ENCODE measurements at places on chromosomes 6 and 20. TPM values are rescaled to one million over a fixed set of nuclear protein-coding genes. Genes with fewer than 3 reads are reported as not detected.

- H3K36me3 ChIP-seq: no peaks in the 10 kb centered on the region
- peak overlapping the region; percentile 63 for H3K27ac ChIP-seq
- H3K27me3 ChIP-seq: no peaks in the 10 kb centered on the region
- no peak overlapping the region for H3K4me3 ChIP-seq
- peak; percentile 58 for DNase-seq
- H3K4me1 ChIP-seq: peaks cover 4% of the 10 kb centered on the region
Observed at GRCh38 chr6:158706369-158706982, 56.6 kb downstream of the SYTL3 start.

DNA sequence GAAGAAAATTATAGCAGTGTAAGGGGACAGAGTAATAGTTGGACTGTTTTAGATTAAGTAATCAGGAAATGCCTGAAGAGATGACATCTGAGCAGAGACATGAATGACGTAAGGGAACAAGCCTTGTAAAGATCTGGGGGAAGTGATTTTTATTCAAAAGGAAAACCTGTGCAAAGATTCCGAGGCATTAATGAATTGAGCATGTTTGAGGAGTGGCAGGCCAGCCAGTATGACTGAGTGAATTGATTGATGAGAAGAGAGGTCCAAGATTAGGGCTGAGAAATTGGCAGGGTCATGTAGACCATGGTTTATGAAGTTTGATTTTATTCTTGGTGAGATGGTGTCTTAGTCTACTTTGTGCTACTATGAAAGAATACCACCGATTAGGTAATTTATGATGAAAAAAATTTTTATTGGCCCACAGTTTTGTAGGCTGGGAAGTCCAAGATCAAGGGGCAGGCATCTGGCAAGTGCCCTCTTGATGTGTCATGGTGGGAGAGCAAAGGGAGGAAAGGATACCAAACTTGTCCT lies 95.1 kb downstream of the LIN28B start:
- H3K4me1 ChIP-seq: no peaks in the 10 kb centered on the region
- H3K27ac ChIP-seq: no peak overlapping the region
- DNase-seq: no peak
- no peak overlapping the region for H3K4me3 ChIP-seq

Gene SLC25A27
- 35.7 TPM for total RNA-seq

Gene GSTA3
- total RNA-seq: not detected

Gene ARMH2
- not detected for total RNA-seq

Gene OXT
- total RNA-seq: not detected

DNA sequence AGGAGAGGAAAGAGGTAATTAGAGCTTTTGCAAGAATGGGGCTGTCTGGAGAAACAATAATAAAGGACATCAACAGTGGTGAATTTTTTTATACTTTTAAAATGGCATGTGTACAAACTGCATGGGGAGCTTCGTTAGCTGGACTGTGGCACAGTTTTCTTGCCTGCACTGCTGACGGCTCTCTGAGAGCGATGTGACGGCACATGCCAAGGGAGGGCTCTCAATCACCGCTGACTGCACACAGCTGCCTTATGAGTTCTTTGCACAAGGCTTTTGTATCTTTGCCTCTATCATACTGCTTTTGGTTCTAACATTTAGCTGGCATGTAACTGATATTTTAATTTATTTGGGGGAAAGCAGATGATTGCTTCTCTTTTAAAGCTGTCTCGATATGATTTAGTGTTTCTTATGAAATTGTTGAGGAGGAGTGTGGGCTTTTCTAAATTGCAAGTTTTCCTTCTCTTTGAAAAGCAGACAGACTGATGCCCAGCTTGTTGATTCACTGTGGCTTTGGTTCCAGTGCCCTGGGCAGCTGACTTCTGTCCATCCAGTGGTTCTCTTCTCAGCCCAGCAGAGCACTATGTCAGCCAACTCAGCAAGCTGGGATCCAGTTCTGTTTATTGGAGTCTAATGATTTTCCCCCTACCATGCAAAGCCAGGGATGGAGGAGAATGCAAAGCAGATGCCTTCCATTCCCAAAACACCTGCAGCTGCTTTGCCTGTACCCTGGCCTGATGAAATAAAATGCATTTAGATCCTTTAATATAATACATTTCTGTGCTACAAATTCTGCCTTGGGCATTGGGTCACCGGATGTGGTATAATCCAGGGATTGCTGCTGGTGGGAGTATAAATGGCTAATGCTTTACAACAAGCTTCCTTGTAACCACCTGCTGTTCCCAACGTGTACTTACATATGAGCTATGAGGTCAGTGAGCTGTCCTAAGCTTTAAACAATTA lies 323.9 kb downstream of the ZFAND3 start:
- no peak for DNase-seq
- no peak overlapping the region for H3K27ac ChIP-seq
- no peaks in the 10 kb centered on the region for H3K4me1 ChIP-seq
- no peaks in the 10 kb centered on the region for H3K27me3 ChIP-seq

Gene SLC12A5
- not detected for total RNA-seq

DNA sequence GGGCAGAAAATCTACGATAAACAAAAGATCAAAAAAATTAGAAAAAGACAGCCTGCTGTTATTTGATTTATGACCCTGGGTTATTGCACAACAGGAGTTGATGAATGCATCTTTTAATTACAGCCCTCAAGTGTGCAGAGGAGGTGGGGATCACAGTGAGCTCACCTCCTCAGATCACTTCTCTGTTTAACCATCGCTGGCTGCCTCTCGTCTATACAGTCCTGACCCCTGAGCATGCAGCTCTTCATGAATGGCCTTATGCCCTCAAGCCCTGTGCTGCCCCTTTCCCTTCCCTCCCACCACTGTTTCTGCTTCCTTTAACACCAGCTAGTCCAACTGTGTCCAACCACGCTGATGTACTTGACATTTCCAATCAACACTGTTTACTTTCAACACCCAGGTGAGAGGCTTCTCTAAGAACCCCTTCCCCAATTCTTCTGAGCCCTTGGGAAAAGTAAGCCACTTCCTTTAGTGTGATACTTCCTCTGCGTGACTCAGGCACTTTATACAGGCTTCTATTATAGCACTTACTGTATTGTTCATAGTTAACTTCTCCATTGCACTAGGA lies 60.6 kb upstream of the RIPOR2 start:
- peak overlapping the region; percentile 33 for H3K27ac ChIP-seq
- H3K27me3 ChIP-seq: no peaks in the 10 kb centered on the region
- no peak for DNase-seq

DNA sequence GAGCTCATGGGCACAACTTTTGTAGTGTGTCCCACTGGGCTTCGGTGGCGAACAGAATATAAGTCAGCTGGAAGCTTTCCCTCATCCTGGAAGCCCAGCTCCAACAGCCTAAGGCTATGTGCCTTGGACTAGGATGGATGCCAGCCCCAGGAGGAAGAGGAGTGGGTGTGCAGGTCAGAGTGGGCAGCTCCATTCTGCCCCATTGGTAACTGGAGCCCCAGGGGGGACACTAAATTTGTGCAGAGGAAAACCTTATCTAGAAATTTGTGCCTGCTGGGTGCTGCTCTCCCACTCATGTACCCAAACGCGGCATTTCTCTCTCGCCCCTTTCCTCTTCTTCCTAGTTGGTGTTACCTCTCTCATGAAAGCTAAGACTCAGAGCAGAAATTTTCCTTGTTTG lies 253.9 kb upstream of the MAN1A1 start:
- H3K4me1 ChIP-seq: no peaks in the 10 kb centered on the region
- no peak overlapping the region for H3K27ac ChIP-seq
- peaks cover 3% of the 10 kb centered on the region for H3K27me3 ChIP-seq

DNA sequence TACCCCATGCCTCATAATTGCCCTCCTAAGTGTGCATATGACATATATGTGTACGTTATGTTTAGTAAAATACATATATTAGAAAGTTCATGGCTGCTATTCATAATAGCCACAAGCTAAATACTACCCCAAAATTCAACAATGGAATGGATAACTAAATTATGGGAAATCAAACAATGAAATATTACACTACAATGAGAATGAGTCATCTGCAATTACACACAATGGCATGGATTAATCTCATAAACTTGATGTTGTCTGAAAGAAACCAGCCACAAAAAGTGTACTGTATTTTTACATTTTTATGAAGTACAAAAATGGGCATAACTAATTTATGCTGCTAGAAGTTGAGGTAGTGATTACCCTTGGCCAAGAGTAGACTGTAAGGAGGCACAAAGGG lies 477.0 kb downstream of the HAO1 start:
- H3K27ac ChIP-seq: no peak overlapping the region
- no peak overlapping the region for H3K4me3 ChIP-seq
- DNase-seq: no peak
- H3K27me3 ChIP-seq: no peaks in the 10 kb centered on the region
- H3K36me3 ChIP-seq: no peaks in the 10 kb centered on the region

DNA sequence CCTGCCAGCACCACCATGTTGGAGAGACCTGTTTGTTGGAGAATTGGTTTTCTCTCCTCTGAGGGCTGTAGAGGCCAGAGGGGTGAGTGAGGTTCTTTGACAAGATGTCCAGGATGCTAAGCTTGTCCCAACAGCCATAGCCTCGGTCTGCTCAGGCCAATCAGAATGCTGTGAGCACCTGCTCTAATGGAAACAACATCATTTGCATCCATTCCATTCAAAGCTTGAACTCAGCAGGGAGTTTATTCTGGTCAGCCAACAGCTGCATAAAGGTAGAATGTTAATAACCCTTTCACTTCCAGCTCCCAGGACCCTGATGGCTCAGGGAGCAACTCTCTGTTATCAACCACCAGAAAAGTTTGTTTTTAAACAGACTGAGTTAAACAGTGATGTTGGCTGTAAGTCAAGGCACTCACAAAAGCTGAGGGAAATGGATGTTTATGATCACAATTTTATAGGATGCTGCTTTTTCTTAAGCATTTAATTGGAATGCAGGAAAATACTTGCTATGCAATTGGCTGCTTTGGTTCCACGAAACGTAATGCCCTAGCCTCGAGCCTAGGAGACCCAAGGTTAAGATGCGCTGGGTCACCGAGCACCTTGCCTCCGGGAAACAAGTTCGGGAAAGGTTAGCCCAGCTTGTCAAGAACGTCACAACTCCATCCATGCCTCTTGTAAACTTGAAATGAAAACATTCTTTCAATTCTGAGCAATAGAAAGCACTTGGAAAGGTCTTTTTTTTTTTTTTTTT lies 155.2 kb downstream of the NFATC2 start:
- H3K36me3 ChIP-seq: no peaks in the 10 kb centered on the region
- no peak for DNase-seq
- no peaks in the 10 kb centered on the region for H3K27me3 ChIP-seq
- no peaks in the 10 kb centered on the region for H3K4me1 ChIP-seq
- no peak overlapping the region for H3K27ac ChIP-seq

DNA sequence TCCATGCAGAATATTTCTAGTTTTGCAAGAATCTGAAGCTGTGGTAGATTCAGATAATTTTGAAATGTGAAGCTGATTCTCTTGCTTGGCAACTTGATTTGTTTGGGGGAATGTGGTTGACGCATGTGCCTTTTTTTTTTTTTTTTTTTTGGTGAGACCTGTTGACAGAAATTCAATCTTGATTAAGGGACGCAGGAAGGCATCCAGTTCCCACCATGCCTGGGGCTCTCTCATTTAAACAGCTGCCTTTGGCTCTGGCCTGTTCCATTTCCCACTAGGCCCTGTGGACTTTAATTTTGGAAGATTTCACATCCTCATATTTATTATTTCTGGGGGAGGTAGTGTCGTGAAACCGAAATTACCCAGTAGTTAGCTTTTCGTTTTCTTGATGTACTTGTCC lies 8.6 kb downstream of the TPX2 start:
- H3K27me3 ChIP-seq: no peaks in the 10 kb centered on the region
- H3K4me3 ChIP-seq: no peak overlapping the region
- no peaks in the 10 kb centered on the region for H3K36me3 ChIP-seq
- no peak for DNase-seq

Gene RBM24
- total RNA-seq: 39.0 TPM
